ENCODE measurements at places on chromosomes 3 and 15.

- DNase-seq: no peak
These were observed 856.1 kb downstream of the SI start for GRCh38 chr3:164222197-164222596.

DNA sequence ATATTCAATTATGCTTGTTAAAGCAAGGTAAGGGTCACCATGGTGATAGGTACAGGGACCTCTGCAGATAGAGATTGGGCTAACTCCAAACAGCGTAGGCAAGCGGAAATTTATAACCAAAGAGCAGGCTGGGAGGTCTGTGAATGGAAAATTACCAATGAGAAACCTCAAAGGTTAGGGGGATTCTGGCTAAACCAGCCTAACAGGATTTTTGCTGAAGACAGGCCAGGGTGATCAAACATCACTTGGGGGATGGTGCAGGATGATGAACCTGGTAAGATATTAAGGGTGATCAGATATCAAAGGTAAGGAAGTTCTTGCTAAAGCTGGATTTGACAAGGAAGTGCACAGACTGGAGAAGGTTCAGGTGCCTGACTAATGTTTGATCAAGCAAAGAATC is 35.3 kb upstream of the SNRPN start:
- DNase-seq: no peak

DNA sequence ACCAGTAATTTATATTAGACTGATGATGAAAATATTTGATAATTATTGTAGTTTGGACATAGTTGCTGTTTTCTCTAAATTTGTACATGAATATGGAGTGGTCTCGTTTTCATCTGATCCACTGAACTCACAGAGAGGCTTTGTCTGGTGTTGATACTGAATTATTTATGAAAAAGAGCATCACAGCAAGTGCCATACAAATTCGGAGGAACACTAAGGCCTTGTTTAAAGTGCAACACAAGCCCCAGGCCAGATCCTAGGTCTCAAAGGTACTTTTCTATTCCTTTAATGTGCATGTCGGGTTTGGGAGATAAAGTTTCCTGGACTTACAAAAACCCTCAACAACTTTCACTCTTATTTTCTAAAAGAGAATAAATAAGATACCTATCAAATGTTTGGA is 796.8 kb upstream of the EPHA6 start:
- DNase-seq: no peak

- no peak for DNase-seq
These were observed 23.6 kb downstream of the CRTC3 start for GRCh38 chr15:90553248-90553745.

DNA sequence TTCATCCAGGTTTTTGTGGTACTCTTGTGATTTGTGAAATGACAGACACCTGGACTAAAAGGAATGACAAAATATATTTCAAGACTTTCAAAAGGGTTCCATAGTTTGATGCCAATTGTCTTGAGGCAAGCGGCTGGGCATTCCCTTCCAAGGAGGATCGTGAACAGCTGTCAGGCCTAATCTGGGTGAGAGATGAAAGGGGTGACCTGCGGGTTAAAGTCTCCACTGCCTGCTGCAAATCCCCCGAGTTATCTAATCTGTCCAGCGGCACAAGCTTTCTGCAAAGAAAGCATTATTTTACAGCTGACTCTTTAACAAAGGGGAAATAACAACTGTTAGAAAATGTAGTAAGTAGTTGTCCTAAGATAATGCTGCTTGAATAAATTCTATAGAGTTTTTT is 128.7 kb upstream of the MB21D2 start:
- no peak for DNase-seq

GRCh38 chr3:188174317-188175044 is 20.5 kb downstream of the LPP start:
- DNase-seq: no peak

DNA sequence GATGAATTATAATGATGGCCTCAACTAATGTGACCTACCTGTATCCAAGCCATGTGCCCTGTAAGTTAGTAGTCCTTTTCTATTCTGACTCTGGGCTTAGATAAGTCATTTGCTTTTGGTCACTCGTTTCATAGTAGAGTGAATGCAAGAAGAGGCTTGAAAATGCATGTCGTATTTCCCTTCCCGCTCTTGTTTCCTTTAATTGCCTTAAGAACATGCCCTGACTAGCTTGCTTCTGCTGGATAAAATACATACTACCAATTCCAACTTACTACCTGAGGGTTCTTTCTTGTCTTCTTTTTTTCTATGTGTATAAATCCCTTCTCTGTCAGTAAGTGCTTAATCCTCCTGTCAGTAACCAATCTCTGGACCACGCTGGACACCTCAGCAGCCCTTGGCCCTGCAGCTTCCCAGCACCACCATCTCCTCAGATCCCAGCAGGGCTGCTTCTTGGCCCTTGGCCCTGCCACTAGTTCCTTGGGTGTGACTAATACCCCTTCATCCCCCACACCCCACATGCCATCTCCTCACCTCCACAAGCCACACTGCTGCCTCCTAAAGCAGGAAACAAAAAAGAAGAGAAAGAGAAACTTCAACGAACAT is 771.7 kb downstream of the IGSF11 start:
- DNase-seq: no peak

GRCh38 chr15:76191539-76192244 is 119.6 kb downstream of the ETFA start:
- no peak for DNase-seq

GRCh38 chr3:16704941-16705340 is 99.7 kb upstream of the DAZL start:
- no peak for DNase-seq

- no peak for DNase-seq
These were observed 28.0 kb downstream of the SENP7 start for GRCh38 chr3:101484805-101485620.

DNA sequence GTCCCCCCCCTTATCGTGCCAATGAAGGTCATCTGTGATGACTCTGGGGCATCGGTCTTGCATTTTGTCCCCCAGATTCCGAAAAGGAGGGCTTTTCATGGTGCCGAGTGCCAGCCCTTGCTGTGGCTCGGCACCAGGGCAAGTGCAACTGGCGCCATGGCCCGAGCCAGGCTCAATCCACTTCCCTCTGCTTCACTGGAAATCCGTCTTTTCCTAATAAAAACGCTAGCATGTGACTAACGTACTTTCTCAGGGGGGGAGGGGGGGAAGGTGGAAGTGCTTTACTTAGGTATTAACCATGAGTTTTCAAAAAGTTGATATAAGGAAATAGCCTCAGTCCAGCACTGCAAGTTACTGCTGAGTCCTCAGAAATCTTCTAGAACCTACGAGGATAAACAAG is 20.5 kb downstream of the TRPM1 start:
- no peak for DNase-seq

GRCh38 chr15:74585857-74586256 is 29.8 kb upstream of the CLK3 start:
- DNase-seq: no peak

GRCh38 chr15:68885070-68885469 is 45.3 kb upstream of the SPESP1 start:
- DNase-seq: no peak

- DNase-seq: no peak
These were observed 13.0 kb downstream of the PLD1 start for GRCh38 chr3:171797265-171797679.

DNA sequence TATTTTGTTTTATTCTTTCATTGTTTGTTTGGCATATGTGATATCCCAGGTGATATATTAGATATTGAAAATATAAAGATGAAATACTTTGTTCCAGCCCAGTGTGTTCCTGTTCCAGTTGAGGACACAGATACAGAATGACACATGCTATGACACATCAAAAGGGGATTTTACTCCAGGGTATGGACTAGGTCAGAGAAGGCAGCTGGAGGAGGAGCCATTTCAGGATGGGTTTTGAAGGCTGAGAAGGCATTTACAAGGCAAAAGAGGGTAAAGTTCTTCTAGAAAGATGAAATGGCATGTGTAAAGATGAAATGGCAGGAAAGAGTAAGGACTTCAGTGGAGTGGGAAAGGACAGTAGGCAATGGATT is 163.8 kb downstream of the ZIC1 start:
- DNase-seq: no peak

DNA sequence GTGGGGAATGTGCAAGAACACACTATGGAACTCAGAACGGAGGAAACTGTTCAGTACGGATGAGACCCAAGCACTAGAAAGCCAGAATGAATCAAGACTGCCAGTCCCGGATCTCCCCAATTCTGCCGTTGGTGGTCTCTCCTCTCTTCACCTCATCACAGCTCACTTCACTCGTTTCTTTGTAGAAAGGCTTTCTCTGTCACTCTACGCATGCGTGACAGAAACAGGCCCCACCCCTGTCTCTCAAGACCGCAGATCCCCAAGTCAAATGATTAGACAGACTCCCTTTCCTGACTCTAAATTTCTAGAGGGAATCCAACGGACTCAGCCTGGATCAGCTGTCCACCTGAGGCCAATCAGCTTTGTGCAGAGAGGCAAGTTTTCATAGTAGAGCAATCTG is 505.7 kb upstream of the ADAMTS9 start:
- no peak for DNase-seq

DNA sequence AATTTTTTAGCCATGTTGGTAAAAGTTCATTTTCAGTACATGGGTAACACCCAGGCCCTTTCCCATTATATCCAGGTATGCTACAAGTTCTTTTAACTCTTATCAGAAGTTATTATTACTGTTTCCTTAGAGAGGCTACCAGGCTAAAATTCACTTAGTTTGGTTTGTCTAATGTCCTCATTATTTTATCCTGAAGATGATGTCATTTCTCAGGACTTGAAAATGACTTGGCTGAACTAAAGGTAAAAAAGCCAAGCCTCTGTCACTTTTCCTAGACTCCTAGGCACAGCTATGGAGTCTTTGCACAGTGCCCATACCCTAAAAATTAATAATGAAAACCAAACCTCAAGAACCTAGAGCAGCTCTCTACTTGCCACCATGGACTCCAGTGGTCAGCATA is 4.1 kb downstream of the ELL3 start:
- DNase-seq: no peak

DNA sequence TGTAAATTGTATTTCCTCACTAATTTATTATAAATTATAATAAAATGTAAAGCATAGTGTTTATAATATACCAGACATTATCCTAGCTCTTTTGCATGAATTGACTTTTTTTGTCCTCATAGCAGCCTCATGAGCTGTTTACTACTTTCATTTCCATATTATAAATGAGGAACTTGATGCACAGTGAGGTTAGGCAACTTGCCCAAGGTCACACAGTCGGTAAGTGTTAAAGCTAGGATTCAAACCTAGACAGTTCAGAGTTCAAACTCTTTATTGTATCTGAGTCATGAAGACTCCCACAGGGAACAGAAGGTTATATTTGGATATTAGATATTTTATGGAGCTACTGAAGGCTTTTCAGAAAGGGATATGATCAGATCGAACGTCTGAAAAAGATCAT is 322.2 kb upstream of the SATB1 start:
- no peak for DNase-seq

Measured in stimulated activated CD4-positive, alpha-beta T cell treated with anti-CD3 and anti-CD28 coated beads, Interleukin-2, amount 100 ng/mL, for 48 hours (primary cell).